ENCODE measurements at places on chromosomes 1 and 21.

- no peak for DNase-seq
Measured at GRCh38 chr1:184191181-184191621, 139.7 kb downstream of the TSEN15 start.

GRCh38 chr1:155909894-155910293 lies 1.3 kb downstream of the RIT1 start:
- no peak for DNase-seq

DNA sequence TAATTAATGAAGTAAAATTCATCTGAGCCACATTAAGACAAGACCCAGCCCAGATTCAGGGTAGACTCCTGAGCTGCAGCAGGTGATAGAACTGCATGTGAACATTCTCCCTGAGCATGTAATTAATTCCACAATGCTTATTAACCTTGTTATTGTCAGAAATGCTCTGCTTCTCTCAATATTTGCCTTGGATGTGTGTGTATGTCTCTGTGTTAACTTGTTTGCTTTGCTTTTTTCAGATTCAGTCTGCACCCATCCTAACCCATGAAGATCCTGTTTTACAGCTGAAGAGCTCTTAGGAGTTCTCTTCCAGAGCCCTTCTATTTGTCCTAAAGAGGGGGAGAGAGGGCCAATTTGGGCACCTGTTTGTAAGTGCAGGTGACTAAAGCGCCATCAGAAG lies 143.2 kb upstream of the BMP8A start:
- no peak for DNase-seq

DNA sequence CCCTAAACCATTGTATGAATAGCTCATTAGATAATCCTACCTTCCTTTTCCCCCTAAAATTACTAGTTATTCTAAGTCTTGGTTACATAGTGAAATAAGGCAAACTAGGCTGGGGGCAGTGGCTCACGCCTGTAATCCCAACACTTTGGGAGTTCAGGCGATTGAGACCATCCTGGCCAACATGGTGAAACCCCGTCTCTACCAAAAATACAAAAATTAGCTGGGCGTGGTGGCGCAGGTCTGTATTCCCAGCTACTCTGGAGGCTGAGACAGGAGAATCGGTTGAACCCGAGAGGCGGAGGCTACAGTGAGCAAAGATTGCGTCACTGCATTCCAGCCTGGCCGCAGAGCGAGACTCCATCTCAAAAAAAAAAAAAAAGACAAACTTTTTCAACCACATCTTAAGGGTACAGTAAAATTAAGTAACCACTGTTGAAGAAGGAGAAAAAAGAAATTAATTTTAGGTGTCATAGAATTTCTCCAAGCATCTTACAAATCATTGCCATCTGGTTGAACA lies 108.5 kb downstream of the DENND1B start:
- no peak for DNase-seq

- DNase-seq: no peak
Measured at GRCh38 chr1:207970329-207971233, 59.7 kb upstream of the CD34 start.

- DNase-seq: no peak
Measured at GRCh38 chr21:34132202-34132601, 58.8 kb downstream of the MRPS6 start.

- DNase-seq: no peak
Measured at GRCh38 chr1:113903501-113904292, 902 bp downstream of the AP4B1 start.

DNA sequence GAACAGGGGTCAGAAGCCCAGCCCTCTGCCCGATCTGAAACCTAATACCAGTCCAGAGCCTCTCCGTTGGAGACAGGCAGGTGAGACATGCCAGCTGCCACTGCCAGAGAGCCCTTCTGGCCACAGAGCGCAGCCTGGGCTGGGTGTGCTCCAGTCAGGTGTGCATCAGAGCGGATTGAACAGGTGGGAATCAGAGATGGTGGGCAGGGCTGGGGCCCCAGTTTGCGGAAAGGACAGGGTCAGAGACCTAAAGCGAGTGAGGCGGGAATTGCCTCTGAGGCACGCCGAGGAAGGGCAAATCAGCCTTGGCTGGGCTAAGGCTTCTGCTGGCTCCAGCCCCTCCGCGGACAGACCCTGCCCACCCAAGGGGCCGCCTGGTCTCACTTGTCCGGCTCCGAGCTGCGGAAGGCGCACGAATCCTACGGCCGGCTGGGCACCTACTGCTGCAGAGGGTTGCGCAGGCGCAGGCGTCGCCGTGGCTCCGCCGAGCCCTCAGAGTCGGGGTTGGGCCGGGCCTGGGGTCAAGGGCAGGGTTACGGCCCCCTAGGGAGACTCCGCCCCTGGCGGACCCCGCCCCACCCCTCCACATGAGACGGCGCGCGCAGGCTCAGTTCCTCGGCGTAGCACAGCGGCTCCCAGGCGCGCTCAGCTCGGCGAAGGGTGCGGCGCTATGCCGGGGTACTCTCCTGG lies 10.3 kb downstream of the CPLANE2 start:
- no peak for DNase-seq

DNA sequence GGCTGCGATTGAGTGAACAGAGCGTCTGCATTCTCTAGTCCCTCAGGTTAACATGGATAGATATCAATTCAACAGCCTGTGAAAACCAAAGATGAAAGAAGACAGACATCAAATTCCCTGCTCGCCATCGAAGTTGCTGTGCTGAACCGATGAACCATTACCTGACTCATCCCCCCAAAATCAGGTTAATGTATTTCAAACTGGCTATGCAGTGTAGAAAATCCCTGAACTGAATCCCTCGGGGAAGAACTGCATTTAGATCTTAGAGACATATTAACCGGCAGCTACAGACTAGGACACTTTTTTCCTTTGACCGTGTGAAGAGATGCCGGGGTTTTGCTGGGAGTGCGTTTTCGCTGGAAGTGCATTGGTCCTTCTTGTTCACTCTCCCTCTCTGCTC lies 213.2 kb upstream of the KIAA0040 start:
- DNase-seq: no peak

GRCh38 chr1:62530516-62531154 lies 66.7 kb upstream of the ANGPTL3 start:
- DNase-seq: peak; percentile 27

DNA sequence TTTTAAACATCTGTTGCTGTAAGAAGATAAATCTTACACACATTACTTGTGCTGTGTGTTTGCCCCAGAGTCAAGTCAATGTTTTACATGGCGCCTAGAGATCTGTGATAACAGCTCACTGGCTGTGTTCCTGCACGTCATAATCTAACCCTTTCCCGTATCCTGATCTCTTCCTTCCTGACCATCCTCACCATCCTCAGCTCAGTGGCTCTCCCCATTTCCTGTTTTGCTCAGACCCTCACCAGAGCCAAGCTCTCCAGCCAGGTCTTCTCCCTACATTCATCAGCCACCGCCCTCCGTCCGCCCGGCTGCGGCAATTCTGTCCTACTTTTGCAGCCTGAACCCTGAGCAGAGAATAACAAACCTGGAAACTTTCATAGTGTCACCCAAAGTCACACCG lies 824.7 kb downstream of the USP25 start:
- no peak for DNase-seq

DNA sequence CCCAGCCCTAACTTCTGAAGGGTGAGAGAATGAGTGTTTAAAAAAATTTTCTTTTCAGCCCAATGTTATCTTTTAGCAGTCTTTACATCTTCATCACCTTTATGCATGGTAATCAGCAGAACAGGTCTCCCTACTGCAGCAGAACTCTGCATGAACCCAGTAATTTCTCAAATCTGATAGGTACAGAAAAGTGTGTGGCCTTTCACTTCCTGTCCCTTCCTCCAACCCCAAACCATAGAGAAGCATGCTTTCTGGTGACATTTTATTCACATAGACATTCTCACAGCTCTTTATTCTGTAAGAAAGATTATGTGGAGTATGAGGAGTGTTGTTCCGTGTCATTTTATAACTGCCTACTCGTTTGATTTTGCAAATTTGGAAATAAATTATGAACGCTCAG lies 68.6 kb downstream of the RPAP2 start:
- no peak for DNase-seq

All from substantia nigra (tissue), 51 donors.